ENCODE measurements at places on chromosomes 7 and 10. TPM values are rescaled to one million over a fixed set of nuclear protein-coding genes. Genes with fewer than 3 reads are reported as not detected.

The HOXA9 gene
- 15.2 TPM for total RNA-seq

The GCK gene
- total RNA-seq, result 1.6 TPM

The ELAPOR2 gene
- 3.3 TPM for total RNA-seq

The SYT15 gene
- under 0.01 TPM for total RNA-seq

The TOMM7 gene
- 209 TPM for total RNA-seq

The GRID1 gene
- total RNA-seq, result not detected

The GIMAP1 gene
- total RNA-seq, result not detected

The PDK4 gene
- 5.5 TPM for total RNA-seq

The CEP55 gene
- total RNA-seq, result 30.5 TPM

The DNAH11 gene
- total RNA-seq, result under 0.01 TPM

The IL2RA gene
- not detected for total RNA-seq

The SEMA3D gene
- total RNA-seq, result 0.98 TPM

The KIAA1549 gene
- total RNA-seq, result 1.2 TPM

The PTTG1IP2 gene
- not detected for total RNA-seq

The CTAGE4 gene
- not detected for total RNA-seq

The UCMA gene
- total RNA-seq, result not detected

The SUN3 gene
- not detected for total RNA-seq

The CCM2 gene
- total RNA-seq, result 40.1 TPM

The CUBN gene
- total RNA-seq, result 2.9 TPM

The BICC1 gene
- total RNA-seq, result 45.9 TPM

The SPOCK2 gene
- total RNA-seq, result under 0.01 TPM

The INMT gene
- total RNA-seq, result 7.0 TPM

The FXYD4 gene
- not detected for total RNA-seq

The GPRIN2 gene
- total RNA-seq, result not detected

The SND1 gene
- total RNA-seq, result 204 TPM

The LLCFC1 gene
- not detected for total RNA-seq

The MYL10 gene
- not detected for total RNA-seq

The CFAP46 gene
- 0.39 TPM for total RNA-seq

The VIPR2 gene
- total RNA-seq, result not detected

The ZMIZ2 gene
- total RNA-seq, result 11.4 TPM

The ITGB8 gene
- 11.8 TPM for total RNA-seq

The ZWINT gene
- 26.8 TPM for total RNA-seq

The RET gene
- total RNA-seq, result under 0.01 TPM

The CPXM2 gene
- total RNA-seq, result under 0.01 TPM

The GTF2IRD1 gene
- total RNA-seq, result 4.7 TPM

The CCDC3 gene
- total RNA-seq, result not detected

The HKDC1 gene
- 0.20 TPM for total RNA-seq

The GPR158 gene
- 0.20 TPM for total RNA-seq

The DYDC2 gene
- not detected for total RNA-seq

The GIMAP6 gene
- under 0.01 TPM for total RNA-seq

The MLXIPL gene
- total RNA-seq, result 1.5 TPM

The TAS2R4 gene
- 1.5 TPM for total RNA-seq

The LRIT1 gene
- not detected for total RNA-seq

The CH25H gene
- total RNA-seq, result 0.78 TPM

The PTEN gene
- 146 TPM for total RNA-seq

The ADAM8 gene
- total RNA-seq, result 0.73 TPM

The PTPN20 gene
- total RNA-seq, result 0.98 TPM

The PAPSS2 gene
- 57.9 TPM for total RNA-seq

The MTG1 gene
- total RNA-seq, result 30.9 TPM

The MBL2 gene
- total RNA-seq, result not detected
